Fibroblast of skin of abdomen (primary cell): ENCODE measurements at places on chromosomes 11 and 22.

DNA sequence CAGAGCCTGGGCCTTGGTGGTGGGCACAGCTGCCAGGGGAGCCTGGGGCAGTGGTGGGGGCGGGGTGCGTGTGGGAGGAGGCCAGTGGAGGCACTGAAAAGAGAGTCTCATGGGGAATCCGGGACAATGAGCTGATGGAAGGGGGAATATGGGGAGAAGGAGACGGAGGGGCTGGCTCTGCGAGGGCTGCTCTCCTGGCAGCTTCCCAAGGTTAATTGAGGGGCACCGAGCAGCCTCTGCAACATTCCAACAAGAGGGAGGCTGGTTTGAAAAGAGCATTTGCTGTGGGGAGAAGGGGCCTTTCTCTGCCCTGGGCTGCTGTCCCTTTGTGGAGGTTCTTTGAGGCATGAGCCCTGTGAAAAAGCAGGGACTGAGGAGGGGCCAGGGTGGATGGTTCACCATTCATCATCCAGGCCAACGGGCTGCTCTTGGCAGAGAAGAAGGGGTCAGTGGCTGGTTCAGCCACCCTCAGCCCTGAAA lies 9.4 kb upstream of the IGSF9B start:
- DNase-seq = no peak

GRCh38 chr11:11250470-11250869 lies 102.6 kb downstream of the CSNK2A3 start:
- DNase-seq = peak; percentile 42

DNA sequence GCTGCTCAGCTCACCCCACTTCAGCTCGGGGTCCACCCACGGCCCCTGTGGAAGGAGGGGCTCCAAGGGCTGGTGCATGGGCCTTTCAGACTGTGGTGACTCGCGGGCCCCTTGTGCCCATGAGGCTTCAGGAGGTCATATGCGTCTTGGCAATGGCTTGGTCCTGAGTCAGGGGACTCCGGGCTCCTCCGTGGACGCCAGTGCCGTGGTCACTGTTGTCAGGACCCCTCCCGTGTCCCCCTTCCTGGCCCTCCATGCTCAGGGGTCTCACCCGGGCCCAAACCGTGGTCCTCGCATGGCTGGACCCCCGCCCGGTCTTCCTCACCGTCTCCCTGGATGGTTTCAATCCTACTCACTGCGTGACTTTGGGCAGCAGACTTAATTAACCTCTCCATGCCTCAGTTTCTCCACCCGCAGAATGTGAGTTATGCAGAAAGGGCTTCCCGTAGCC lies 436.4 kb downstream of the TBC1D22A start:
- DNase-seq = no peak

DNA sequence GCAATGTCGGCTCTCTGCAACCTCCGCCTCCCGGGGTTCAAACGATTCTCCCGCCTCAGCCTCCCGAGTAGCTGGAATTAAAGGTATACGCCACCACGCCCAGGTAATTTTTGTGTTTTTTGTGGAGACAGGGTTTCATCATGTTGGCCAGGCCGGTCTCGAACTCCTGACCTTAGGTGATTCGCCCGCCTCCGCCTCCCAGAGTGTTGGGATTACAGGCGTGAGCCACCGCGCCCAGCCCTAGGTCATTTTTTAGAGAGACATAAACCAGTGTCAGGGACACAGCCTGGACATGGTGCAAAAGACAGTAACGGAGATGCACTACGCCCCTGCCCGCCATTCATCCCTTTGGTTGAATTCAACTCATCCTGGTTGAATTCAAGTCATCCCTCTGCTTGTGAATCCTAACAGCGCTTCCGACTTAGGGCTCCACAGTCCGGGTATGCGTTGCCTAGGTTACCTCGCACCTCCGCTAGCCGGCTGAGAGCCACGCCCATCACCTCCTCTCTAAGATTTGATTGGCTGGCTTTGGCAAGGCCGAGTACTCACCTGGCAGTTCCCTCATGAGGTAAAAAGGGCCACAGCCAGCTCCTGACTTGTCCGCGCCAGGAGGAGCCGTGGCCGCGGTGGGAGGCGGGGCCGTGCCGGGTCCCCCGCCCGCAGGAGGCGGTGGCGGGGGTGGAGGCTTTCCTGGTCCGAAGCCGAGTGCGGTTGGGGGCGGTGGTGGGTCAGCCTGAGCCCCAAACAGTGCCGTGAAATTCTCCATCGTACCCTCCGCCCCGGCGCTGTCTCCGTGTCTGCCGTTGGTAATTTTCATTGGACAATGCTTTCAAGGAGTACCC lies at the start of gene MED19:
MED19 (minus strand) TSS at position 802 of the 842 bp plus-strand sequence; CDS start at position 766, 36 bp downstream.
- DNase-seq = peak; percentile 61

DNA sequence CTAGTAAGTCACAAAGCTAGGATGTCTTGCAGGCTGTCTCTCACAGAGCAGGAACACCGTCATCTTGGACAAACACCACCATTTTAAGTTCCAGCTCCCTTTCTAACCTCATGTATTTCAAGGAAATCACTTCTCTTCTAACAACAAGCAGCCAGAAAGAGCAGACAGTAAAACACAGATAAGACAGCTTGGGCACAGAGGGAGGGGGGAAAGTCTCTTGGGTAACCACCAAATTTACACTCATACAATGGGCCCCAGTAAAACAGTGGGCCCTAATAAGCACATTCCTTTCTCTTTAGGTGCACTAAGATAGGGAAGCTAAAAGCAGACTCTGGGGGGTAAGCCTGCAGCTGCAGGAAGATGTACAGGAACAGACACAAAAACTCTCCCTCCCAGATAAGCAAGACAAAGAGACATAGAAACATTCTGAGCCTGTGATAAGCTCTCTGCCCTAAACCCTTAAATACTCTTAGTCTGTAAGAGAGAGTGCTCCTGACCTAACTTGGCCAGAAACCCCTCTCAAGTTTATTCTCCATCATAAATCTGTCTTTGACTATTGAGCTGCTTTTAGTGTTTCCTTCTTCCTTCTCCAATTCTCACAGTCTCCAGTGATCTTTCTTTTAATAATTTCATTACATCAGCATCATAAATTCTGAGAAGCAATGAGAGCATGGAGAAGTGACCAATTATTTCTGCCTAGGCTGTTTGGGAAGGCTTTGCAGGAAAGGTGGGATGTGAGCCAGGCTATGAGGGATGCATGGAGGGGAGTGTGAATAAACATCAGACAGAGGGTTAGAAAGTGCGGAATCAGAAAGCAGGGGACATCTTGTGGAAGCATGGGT lies 7.4 kb downstream of the OR10D3 start:
- no peak for DNase-seq

DNA sequence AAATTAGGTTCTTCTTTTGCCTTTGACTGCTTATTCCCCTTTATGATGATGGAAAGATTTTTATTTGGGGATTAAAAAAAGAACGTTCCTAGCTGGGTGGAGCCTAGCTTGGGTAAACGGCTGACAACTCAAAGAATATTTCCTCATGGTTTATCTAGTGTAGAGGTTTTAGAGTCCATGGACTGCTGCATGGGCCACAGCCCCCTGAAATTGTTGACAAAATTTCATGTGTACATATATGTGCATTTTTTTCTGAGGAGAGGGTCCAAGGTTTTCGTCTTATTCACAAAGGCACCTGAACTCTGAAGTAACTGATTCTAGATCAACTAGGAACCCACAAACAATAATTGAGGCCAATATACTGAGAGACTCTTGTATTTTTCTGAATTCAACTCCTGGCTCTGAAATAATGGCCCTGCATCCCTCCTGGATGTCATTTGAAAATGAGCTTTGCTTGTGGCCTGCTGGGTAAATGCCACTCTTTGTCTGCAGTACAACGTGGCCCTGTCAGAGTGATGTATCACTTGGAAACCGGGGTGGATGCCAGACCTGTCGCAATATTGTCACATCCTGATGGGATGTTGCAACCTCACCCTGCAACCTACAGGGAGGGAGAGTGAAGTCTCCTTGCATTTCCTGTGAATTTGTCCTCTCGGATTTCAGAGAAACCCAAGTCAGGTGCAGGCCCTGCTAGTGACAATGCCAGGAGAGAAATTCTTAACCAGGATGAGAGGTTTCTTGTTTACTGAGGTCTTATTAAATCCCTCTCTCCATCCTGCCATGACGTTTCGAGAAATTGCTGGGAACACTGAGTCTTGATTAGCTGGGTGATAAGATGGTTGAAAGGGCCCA lies 33.8 kb downstream of the EHF start:
- DNase-seq = peak; percentile 58

DNA sequence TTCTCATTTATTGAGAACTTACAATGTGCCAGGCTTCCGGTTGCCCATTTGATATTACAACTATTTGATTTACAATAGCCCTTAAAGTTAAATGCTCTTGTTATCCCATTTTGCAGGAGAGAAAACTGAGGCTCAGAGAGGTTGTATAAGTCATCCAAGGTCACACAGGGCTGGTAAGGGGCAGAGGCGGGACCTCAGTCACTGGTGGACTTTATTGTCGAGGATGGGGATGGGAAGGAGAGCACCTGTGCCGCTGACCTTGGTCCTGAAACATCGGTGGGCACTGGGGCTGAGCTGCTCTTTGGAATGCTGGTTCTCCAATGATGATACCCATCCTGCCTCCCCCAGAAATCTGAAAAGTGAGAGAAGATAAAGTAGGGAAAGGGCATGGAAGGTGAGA lies 265.4 kb downstream of the MIAT start:
- DNase-seq = no peak

- DNase-seq = no peak
These were observed 329.5 kb downstream of the OPCML start for GRCh38 chr11:133202816-133203215.

- no peak for DNase-seq
These were observed 108.4 kb downstream of the GALNT18 start for GRCh38 chr11:11513422-11513821.

DNA sequence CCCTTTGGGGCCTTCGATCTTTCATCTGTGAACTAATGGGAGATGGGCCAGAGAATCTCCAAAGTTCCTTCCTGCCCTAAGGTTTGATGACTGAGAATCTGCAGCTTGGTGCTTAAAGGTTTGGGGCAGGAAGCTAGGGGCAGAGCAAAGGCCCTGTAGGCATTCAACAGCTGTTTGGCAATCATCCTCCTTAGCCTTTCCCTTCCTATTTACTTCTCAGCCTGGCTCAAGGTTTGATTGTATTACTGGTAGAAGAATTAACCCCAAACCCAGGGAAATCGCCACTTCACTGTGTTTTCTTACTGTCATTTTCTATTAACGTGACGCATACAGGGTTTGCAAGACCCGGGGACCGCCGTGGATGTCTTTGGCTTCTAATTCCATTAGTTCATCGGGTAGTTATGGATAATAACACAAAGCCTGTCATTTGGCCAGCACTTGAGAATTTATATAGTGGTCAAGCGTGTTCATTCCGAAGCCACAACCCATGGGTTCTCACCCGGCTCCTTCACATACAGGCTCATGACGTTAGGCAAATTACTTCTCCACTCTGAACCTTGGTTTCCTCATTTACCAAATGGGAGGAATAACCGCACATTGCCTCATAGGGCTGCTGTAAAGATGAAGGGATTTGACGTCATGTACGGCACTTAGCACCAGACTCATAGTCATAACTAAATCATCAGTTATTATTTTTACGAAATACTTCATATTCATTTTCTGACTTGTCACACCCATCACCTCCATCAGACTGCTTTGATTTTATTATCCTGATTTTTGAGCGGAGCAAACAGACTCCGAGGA lies 158.1 kb downstream of the FBXO7 start:
- DNase-seq = no peak

DNA sequence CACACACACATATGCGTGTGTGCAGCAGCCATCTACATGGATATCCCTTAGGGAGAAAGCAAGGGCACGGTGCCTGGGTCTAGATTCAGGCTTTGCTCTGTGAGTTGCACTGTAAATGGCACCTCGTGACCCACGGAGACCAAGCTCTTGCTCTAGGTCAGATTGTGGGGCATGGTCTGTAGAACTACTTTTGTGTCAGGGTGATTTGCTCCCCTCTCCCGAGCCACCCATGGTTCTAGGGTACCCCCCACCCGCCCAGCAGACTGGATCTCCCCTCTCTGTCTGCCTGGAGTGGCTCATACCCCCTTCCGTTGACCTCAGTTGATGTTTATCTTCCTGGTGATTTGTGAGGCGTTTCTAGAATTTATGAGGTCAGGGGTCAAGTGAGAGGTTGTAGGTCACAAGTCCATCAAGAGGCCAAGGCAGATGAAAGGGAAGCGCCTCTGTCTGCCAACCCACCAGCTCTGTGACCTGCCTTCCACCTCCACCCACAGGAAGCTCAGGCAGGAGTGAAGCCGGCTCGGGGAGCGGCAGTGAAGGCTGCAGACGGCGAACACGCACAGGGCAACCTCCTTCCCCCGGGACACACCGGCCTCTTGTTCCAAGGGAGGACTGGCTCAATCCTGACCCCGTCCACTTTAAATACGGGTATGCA lies 76.2 kb upstream of the TTLL12 start:
- DNase-seq = no peak

- DNase-seq = no peak
These were observed 3.4 kb upstream of the FGF19 start for GRCh38 chr11:69707176-69707575.

GRCh38 chr11:15711311-15711710 lies 596.6 kb downstream of the INSC start:
- DNase-seq = no peak

- peak; percentile 70 for DNase-seq
These were observed 181.4 kb upstream of the MTMR2 start for GRCh38 chr11:96105197-96105895.
